ENCODE measurements at places on chromosomes 2 and 18. TPM values are rescaled to one million over a fixed set of nuclear protein-coding genes. Genes with fewer than 3 reads are reported as not detected.

Gene VAPA
- 142 TPM for total RNA-seq

DNA sequence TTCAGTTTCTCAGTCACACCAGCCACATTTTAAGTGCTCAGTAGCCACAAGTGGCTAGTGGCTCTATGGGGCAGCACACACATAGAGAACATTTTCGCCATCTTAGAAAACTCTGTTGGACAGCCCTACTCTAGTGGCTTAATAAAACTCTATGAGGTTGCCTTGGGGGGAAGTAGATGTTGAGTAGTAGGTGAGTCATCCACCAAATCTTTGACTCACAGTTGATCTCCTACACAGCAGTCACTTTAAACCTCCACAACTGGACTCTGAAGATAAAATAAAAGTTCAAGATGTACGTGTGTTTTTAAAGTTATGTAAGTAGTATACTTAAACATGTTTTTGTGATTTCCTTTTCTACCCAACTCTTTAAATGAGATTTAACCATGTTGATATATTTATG is 379.0 kb downstream of the SETBP1 start:
- peaks cover 6% of the 10 kb centered on the region for H3K4me1 ChIP-seq
- no peak for DNase-seq
- no peaks in the 10 kb centered on the region for H3K27me3 ChIP-seq
- H3K27ac ChIP-seq: no peak overlapping the region
- H3K4me3 ChIP-seq: no peak overlapping the region

- H3K4me3 ChIP-seq: no peak overlapping the region
- H3K27ac ChIP-seq: no peak overlapping the region
- 0 out of 2 replicates have a peak, but pooled peaks cover 5% of the 10 kb centered on the region for H3K4me1 ChIP-seq
- H3K27me3 ChIP-seq: no peaks in the 10 kb centered on the region
Measured at GRCh38 chr2:230614913-230615332, 97.7 kb upstream of the CAB39 start.

DNA sequence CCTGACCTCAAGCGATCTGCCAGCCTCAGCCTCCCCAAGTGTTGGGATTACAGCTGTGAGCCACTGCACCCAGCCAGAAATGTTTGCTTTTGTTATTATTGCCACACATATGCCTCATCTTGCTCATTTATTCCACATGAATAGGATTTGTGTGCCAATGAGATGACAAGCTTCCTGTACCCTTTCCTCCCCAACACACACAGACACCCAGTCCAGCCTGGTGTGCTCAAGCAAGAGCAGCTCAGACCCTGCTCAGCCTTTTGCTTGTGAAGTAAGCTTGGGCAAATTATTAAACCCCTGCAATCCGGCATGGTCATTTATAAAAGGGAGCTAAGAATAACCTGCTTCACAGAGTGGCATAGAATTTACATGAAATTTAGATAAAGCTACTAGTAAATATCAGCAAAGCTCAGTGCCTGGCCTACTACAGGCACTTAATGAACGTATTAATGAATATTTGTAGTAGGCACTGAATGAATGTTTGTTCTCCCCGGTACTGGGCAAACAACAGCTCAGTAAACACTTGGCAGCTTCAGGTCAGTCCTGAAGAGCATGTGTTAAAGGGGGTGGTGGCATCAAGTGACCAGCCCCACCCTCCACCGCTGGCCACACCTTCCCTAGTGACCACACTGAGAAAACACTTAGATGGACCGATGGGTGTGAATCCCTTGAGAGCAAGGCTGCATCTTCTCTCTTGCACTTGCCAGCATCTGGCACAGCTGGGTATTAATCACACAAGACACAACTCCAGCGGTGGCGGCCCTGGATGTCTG is 280.2 kb downstream of the SRBD1 start:
- peaks cover 4% of the 10 kb centered on the region for H3K36me3 ChIP-seq
- DNase-seq: no peak
- H3K27ac ChIP-seq: no peak overlapping the region
- H3K4me1 ChIP-seq: peaks cover 19% of the 10 kb centered on the region

- peaks cover 3% of the 10 kb centered on the region for H3K36me3 ChIP-seq
- no peaks in the 10 kb centered on the region for H3K27me3 ChIP-seq
- DNase-seq: no peak
- H3K4me3 ChIP-seq: no peak overlapping the region
- no peak overlapping the region for H3K27ac ChIP-seq
- peaks cover 17% of the 10 kb centered on the region for H3K4me1 ChIP-seq
Measured at GRCh38 chr2:12202313-12203075, 456.1 kb downstream of the LPIN1 start.

Gene NGEF
- total RNA-seq: 5.4 TPM

GRCh38 chr2:238700506-238701340 is 147.2 kb upstream of the TWIST2 start:
- H3K4me3 ChIP-seq: no peak overlapping the region
- H3K27me3 ChIP-seq: no peaks in the 10 kb centered on the region
- no peaks in the 10 kb centered on the region for H3K4me1 ChIP-seq

- no peaks in the 10 kb centered on the region for H3K27me3 ChIP-seq
- no peaks in the 10 kb centered on the region for H3K36me3 ChIP-seq
- H3K4me1 ChIP-seq: peaks cover 4% of the 10 kb centered on the region
- H3K27ac ChIP-seq: 0 out of 2 replicates have a peak overlapping the region, but pooled peaks have one; percentile 39
- no peak overlapping the region for H3K4me3 ChIP-seq
Measured at GRCh38 chr18:21453511-21453901, 147.0 kb downstream of the ESCO1 start.

DNA sequence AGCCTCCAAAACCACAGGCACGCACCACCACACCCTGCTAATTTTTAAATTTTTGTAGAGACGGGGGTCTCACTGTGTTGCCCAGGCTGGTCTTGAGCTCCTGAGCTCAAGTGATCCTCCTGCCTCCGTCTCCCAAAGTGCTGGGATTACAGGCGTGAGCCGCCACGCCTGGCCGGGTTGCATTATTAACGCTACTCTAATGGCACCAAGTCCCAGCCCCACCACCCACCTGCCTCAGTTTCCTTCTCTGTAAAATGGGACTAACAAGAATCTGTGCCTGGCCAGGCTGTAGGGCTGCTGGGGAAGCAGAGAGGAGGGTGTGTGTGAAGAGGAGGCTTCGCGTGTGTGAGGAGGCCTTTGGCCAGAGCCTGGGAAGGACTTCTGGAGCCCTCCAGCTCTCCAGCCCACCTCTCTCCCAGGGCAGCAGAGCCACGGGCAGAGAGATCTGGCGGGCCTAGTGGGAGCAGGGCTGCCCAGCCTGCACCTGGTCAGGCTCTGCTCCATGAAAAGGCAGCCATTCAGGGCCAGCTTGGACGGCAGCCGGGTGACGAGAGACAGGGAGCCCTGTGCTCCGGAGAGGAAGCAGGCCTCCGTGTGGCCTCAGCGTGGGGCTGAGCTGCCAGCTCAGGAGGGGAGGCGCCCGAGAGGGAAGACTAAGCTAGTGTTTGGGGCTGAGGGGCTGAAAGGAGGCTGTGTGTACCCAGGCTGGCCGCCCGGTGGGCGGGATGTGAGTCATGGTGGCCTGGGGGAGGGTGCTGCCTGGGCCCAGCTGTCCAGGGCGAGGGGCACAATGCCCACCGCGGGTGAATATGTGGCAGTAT is 7.4 kb upstream of the B3GNT7 start:
- H3K27me3 ChIP-seq: peaks cover 5% of the 10 kb centered on the region
- H3K4me1 ChIP-seq: peaks cover 36% of the 10 kb centered on the region
- peaks cover 21% of the 10 kb centered on the region for H3K36me3 ChIP-seq
- H3K4me3 ChIP-seq: no peak overlapping the region
- peak; percentile 25 for DNase-seq

DNA sequence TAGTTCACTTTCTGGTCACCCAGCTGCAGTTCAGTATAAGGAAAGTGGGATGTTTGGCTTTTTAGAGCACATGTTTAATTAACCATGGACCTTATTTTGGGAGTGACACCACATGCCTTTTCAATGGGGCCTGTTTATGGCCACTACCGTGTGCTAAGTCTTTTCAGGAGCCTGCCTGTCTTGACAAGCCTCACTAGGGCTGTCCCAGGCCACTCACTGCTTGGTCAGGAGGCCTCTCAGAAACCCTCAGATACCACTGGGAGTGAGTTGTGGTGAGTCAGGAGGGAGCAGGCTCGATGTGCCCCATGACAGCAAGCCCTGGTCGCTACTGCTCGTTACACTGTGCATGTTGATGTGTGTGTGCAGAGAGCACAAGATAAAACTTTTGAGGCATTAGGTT is 123.0 kb downstream of the MAP4K4 start:
- H3K4me3 ChIP-seq: no peak overlapping the region
- H3K27ac ChIP-seq: peak overlapping the region; percentile 46
- peaks cover 59% of the 10 kb centered on the region for H3K4me1 ChIP-seq
- H3K36me3 ChIP-seq: no peaks in the 10 kb centered on the region
- no peaks in the 10 kb centered on the region for H3K27me3 ChIP-seq

DNA sequence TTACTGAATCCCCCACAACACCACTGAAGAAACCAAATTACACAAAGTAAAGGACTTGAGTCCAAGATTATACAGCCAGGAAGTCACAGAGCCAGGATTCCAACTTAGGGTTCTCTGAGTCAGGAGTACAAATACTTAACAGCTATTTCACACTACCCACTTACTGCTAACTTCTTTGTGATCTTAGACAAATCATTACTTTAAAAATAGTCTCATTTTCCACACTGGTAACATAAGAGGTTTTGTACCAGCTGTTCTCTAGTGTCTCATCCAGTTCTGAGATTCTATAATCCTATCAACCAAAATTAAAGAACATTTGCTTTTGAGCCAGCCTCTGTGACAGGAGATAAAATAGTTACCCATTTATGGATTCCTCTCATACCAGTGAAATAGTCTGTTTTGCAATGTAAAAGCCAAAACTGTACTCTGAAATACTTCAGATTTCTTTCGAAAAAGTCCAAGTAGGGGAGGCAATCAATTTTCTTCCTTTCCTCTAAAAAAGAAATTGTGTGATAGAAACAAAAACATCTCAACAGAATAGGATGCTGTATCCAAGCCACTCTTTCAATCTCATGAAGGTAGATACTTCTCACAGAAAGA is 157.6 kb downstream of the LRATD1 start:
- H3K27me3 ChIP-seq: peaks cover 5% of the 10 kb centered on the region
- no peaks in the 10 kb centered on the region for H3K4me1 ChIP-seq
- DNase-seq: no peak
- H3K27ac ChIP-seq: no peak overlapping the region

DNA sequence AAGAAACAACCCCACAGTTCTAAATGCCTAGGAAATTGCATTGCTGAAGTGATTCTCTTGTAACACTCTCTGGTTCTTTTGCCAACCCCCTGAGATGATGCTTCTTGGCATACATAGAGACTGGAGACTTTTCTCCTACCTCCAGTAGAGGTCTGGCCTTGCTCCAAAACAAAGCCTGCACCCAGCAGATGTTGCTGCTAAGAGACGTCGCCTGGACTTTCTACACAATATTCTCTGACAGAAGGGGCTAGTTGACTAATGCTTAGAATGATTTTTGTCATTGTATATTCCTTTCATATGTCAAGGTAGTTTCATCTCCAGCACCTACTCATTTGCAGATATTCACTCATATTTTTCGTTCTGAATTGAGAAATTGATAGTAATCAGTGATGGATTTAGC is 24.6 kb downstream of the SOWAHC start:
- no peak overlapping the region for H3K4me3 ChIP-seq
- peaks cover 3% of the 10 kb centered on the region for H3K4me1 ChIP-seq
- H3K27ac ChIP-seq: no peak overlapping the region
- H3K27me3 ChIP-seq: no peaks in the 10 kb centered on the region

- H3K36me3 ChIP-seq: no peaks in the 10 kb centered on the region
- H3K27me3 ChIP-seq: no peaks in the 10 kb centered on the region
- DNase-seq: no peak
- no peak overlapping the region for H3K4me3 ChIP-seq
- no peak overlapping the region for H3K27ac ChIP-seq
Measured at GRCh38 chr18:60235164-60235563, 137.4 kb downstream of the MC4R start.

GRCh38 chr2:24400207-24400907 is 40.0 kb upstream of the ITSN2 start:
- DNase-seq: no peak
- peaks cover 15% of the 10 kb centered on the region for H3K4me1 ChIP-seq
- H3K36me3 ChIP-seq: no peaks in the 10 kb centered on the region
- no peak overlapping the region for H3K27ac ChIP-seq
- H3K27me3 ChIP-seq: peaks cover 13% of the 10 kb centered on the region

- no peaks in the 10 kb centered on the region for H3K4me1 ChIP-seq
- H3K36me3 ChIP-seq: 0 out of 2 replicates have a peak, but pooled peaks cover 3% of the 10 kb centered on the region
- no peak overlapping the region for H3K4me3 ChIP-seq
- peaks cover 41% of the 10 kb centered on the region for H3K27me3 ChIP-seq
- H3K27ac ChIP-seq: no peak overlapping the region
- peak; percentile 78 for DNase-seq
Measured at GRCh38 chr18:12246849-12247808, 7.0 kb upstream of the CIDEA start.

GRCh38 chr2:26668041-26668440 is 24.5 kb upstream of the KCNK3 start:
- DNase-seq: no peak
- 0 out of 2 replicates have a peak, but pooled peaks cover 4% of the 10 kb centered on the region for H3K4me1 ChIP-seq
- no peak overlapping the region for H3K27ac ChIP-seq

GRCh38 chr18:34562252-34562870 is 147.7 kb upstream of the DTNA start:
- no peak overlapping the region for H3K27ac ChIP-seq
- H3K4me3 ChIP-seq: no peak overlapping the region
- H3K36me3 ChIP-seq: peaks cover 12% of the 10 kb centered on the region
- peaks cover 7% of the 10 kb centered on the region for H3K4me1 ChIP-seq
- peaks cover 44% of the 10 kb centered on the region for H3K27me3 ChIP-seq

DNA sequence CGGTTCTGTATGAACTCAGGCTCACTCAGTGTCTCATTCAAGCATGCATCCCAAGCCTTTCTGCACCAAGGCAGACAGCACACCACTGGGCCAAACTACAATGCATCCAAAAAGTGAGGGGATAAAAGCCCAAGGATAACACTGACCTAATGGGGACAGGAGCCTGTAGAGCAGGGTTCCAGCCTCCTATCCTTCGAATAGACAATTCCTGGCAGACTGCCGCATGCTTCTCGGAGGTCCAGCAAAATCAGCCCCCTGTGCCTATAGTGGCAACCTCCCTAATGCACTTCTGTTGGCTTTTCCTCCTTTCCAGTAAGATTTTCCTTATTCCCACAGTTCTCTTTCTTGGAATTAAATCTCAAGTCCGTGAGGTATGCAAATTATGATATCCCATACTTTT is 44.8 kb upstream of the CAVIN2 start:
- peaks cover 9% of the 10 kb centered on the region for H3K36me3 ChIP-seq
- DNase-seq: no peak
- no peaks in the 10 kb centered on the region for H3K4me1 ChIP-seq
- H3K27ac ChIP-seq: no peak overlapping the region

Gene SPRED2
- 32.7 TPM for total RNA-seq

All from WTC11 (cell line).